Small intestine (tissue), 16 donors: ENCODE measurements at places on chromosomes 4 and X. TPM values are rescaled to one million over a fixed set of nuclear protein-coding genes. Genes with fewer than 3 reads are reported as not detected.
A peak's percentile ranks its signal among the peaks of the same experiment; 100 is the strongest.

Gene CT45A5
- not detected for polyA plus RNA-seq

Gene TEC
- polyA plus RNA-seq: 1.3 TPM

Gene LDB2
- 19.2 TPM for polyA plus RNA-seq

Gene NEXMIF
- polyA plus RNA-seq: 0.13 TPM

Gene TAPT1
- 7.3 TPM for polyA plus RNA-seq

- H3K36me3 ChIP-seq: no peaks in the 10 kb centered on the region
- no peak for DNase-seq
- no peak overlapping the region for H3K4me3 ChIP-seq
- H3K27me3 ChIP-seq: no peaks in the 10 kb centered on the region
- H3K4me1 ChIP-seq: no peaks in the 10 kb centered on the region
Measured at GRCh38 chr4:72320223-72320948, 248.6 kb downstream of the ADAMTS3 start.

- no peak overlapping the region for H3K27ac ChIP-seq
- no peak for DNase-seq
- no peaks in the 10 kb centered on the region for H3K36me3 ChIP-seq
- H3K4me3 ChIP-seq: no peak overlapping the region
- no peaks in the 10 kb centered on the region for H3K27me3 ChIP-seq
Measured at GRCh38 chrX:68719904-68720614, 72.6 kb downstream of the STARD8 start.

DNA sequence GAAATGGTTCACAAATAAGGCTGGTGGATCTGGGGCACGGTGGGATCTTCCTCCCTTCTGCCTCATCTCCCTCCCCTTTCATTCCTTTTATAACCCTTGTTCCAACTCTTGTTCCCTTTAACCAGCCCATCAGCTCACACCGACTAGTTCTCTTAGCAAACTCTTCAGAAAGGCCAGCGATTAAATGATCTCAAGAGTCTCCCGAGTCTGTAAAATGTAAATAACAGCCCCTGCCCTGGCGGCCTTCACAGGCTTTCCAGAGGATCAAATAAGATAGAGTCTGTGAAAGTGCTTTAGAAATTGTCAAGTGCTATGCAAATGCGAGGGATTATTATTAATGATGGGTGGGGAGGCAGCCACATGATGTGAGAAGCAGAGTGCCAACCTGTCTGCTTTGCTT is 27.1 kb downstream of the TSC22D3 start:
- H3K4me3 ChIP-seq: no peak overlapping the region
- H3K27me3 ChIP-seq: no peaks in the 10 kb centered on the region
- no peaks in the 10 kb centered on the region for H3K36me3 ChIP-seq
- no peak for DNase-seq

GRCh38 chr4:47643845-47644244 is 158.8 kb downstream of the ATP10D start:
- no peak for DNase-seq
- H3K36me3 ChIP-seq: no peaks in the 10 kb centered on the region
- no peaks in the 10 kb centered on the region for H3K27me3 ChIP-seq
- no peak overlapping the region for H3K27ac ChIP-seq

DNA sequence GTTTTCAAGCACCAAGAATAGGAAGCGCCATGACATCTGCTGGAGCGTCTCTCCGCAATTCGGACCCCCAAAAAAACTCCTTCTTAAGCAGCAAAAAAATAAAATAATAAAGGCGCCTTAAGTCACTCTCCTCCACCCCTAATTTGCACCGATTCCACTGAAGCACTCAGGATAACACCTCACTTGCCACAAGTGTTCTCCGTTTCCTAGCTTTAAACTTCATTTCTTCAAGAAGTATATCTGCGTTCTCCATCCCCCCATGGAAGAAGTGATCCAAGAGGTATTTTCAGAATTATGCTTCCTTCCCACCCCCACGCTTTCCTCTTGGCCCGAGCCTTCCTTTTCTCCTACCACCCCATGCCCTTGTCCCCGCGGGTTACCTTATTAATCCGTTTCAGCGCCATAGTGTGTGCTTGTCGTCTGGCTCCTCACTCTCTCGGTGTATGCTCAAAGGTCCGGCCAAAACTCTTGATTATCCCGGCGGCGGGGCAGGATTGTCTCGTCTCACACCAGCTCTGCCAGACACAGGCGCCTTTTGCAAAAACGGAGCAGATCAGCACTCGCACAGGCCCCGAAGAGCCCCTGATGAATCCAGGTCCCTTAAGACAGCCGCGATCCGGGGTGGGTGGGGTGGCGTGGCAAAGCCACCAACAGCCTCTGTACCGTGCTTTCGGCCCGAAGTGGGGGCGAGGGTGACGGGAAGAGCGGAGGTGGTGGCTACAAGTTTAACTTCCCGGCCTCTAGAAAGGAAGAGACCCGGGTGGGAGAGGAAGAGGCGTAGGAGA is 1.1 kb downstream of the UBE2D3 start:
- H3K27me3 ChIP-seq: no peaks in the 10 kb centered on the region
- no peak for DNase-seq
- peak overlapping the region; percentile 100 for H3K27ac ChIP-seq
- H3K36me3 ChIP-seq: no peaks in the 10 kb centered on the region

DNA sequence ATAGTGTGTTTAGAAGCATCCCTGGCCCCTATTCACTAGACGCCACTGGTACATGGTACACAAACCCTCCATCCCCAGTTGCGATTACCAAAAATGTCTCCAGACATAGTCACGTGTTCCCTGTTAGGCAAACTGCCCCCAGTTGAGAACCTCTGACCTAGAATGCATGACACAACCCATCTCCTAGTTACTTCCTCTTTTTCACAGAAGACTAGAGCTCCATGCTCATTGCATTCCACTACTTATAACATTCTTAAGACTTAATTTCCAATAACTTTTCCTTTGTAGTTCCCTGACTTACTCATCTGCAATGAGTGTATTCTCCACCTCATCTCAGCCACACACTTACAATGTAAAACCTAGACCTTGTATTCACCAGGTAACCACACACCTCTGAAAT is 68.6 kb downstream of the PRSS12 start:
- no peak overlapping the region for H3K4me3 ChIP-seq
- no peaks in the 10 kb centered on the region for H3K36me3 ChIP-seq
- no peak overlapping the region for H3K27ac ChIP-seq

- H3K27ac ChIP-seq: no peak overlapping the region
- no peaks in the 10 kb centered on the region for H3K36me3 ChIP-seq
- no peak overlapping the region for H3K4me3 ChIP-seq
- H3K27me3 ChIP-seq: no peaks in the 10 kb centered on the region
- no peaks in the 10 kb centered on the region for H3K4me1 ChIP-seq
- peak; percentile 19 for DNase-seq
Measured at GRCh38 chr4:140856621-140857062, 100.5 kb upstream of the TBC1D9 start.

DNA sequence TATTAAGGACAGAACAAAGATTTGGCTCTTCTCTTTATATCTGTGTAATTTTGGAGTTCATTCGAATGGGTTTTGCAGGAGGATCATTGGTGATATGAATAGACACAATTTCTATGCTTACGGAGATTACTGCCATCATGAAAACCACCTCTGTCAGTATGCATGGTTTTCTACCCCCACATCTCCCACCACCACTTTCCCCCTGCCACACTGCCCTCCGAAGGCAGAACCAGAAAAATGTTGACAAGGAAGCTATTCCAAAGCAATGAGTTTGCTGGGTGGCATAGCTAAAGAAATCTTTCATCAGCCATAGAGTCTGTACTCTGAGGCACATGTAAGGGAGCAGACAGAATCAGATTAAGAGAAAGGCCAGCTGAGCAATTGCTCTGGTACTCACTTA is 567.3 kb upstream of the ACTRT1 start:
- DNase-seq: no peak
- H3K27me3 ChIP-seq: no peaks in the 10 kb centered on the region
- H3K27ac ChIP-seq: no peak overlapping the region
- H3K36me3 ChIP-seq: no peaks in the 10 kb centered on the region

DNA sequence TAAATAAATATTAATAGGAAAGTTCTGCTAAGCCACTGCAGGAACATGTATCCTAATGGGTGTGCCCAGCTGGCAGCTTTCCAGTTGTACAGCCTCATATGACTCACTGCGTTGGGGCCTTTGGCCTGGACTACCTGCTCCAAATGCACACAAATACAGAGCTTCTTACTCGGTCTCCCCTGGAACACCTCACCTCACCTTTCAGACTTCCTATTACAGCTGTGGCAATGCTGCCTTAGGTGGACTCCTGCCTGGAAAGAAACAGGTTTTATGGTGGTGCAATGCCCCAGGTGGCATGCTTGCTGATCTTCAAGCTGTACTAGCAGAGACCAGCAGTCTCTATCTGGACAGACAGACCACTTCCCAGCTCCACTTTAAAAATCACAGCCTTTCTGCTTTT is 85.7 kb upstream of the EXOC1L start:
- H3K27me3 ChIP-seq: no peaks in the 10 kb centered on the region
- peak overlapping the region; percentile 60 for H3K27ac ChIP-seq
- peak; percentile 96 for DNase-seq
- H3K4me3 ChIP-seq: no peak overlapping the region
- no peaks in the 10 kb centered on the region for H3K4me1 ChIP-seq
- H3K36me3 ChIP-seq: no peaks in the 10 kb centered on the region

DNA sequence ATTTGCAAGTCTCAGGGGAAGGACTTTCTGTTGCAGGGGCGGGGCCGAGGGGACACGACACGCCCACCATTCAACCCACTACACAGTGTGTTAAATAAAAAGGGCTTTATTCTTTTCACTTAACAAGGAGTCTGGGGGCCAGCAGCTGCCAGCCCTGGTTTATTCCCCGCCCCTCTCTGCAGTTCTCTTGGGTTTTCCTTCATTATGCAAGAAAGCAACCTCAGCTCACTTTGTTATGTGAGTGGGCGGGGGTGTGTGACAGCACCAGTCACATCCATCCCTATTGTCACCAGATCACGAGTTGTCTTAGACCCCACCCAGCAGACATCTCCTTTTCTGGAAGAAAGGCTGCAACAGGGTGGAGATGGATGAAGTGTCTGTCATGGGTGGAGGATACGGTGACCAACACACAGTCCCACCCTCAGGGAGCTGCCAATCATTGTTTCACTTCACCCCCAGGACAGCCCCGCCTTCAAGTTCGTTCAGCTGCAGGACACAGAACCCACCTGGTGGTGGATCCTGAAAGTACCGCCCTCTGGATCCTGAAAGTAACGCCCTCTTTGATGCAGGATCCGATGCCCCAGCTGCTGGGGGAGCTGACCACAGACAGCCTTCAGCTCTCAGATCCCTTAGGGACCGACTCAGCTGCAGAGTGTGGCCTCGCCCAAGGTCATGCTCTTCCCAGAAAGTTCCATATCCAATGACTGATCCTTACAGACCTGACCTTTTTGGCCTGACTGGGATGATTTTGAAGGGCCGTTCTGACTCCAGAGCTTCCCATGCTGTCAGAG is 79.6 kb downstream of the SMIM20 start:
- no peak overlapping the region for H3K4me3 ChIP-seq
- DNase-seq: peak; percentile 19
- H3K27me3 ChIP-seq: no peaks in the 10 kb centered on the region
